ENCODE measurements at places on chromosomes 1 and 21. TPM values are rescaled to one million over a fixed set of nuclear protein-coding genes. Genes with fewer than 3 reads are reported as not detected.

DNA sequence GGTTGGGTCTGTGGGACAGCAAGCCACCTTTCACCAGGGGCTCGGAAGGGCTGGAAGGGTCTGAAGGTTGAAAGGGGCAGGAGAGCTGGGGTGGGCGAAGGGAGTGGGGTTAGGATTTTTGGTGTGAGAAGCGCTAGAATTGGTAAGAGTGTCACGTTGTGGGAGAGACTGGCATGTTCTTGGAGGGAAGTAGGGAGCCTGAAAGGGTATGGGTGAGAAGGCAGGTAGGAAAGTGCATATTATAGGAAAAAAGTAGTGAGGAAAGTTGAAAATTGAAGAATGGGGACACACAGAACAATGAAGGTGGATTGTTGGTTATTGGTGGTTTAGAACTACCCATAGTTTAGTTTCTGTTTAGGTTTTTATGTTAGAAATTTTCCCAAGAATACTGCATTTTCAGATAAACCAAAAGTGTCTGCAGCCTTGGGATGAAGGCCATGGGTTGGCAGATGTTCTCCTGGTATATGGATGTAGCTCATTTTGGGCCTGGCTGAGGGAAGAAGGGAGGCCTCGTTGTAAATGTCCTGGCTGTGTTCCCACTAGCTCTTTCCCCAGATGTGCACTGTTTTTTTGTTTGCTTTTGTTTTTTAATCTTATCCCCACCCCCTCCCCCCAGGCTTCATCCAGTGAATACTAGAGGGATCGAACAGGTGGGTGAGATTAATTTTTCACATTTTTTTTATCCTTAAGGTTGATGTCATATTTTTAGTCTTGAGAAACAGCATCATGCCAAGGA is 1.2 kb downstream of the LRRC42 start:
- peaks cover 25% of the 10 kb centered on the region for H3K4me1 ChIP-seq
- H3K4me3 ChIP-seq, result peak overlapping the region; percentile 87
- H3K27me3 ChIP-seq, result no peaks in the 10 kb centered on the region
- DNase-seq, result no peak
- H3K36me3 ChIP-seq, result peaks cover 9% of the 10 kb centered on the region
- no peak overlapping the region for H3K27ac ChIP-seq

DNA sequence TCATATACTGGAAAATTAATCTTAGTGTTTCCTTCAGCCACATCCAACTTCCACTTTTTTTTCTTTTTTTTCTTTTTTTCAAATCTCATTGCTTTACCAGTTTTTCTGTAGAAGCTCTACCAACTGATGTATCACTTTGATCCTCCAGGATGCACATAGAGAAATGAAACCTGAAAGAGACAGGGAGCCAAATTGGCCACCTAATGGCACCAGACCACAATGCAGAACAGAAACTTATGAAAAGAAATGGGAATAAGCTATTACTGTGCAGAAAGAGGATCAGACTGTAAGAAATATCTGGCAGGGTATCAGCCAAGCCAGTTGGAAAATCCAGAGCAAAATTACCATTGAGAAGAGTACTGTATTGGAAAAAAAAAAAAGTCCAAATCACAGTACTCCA is 1514.2 kb downstream of the MRPL39 start:
- H3K4me1 ChIP-seq, result no peaks in the 10 kb centered on the region
- H3K27me3 ChIP-seq, result no peaks in the 10 kb centered on the region

The APP gene
- 480 TPM for total RNA-seq

DNA sequence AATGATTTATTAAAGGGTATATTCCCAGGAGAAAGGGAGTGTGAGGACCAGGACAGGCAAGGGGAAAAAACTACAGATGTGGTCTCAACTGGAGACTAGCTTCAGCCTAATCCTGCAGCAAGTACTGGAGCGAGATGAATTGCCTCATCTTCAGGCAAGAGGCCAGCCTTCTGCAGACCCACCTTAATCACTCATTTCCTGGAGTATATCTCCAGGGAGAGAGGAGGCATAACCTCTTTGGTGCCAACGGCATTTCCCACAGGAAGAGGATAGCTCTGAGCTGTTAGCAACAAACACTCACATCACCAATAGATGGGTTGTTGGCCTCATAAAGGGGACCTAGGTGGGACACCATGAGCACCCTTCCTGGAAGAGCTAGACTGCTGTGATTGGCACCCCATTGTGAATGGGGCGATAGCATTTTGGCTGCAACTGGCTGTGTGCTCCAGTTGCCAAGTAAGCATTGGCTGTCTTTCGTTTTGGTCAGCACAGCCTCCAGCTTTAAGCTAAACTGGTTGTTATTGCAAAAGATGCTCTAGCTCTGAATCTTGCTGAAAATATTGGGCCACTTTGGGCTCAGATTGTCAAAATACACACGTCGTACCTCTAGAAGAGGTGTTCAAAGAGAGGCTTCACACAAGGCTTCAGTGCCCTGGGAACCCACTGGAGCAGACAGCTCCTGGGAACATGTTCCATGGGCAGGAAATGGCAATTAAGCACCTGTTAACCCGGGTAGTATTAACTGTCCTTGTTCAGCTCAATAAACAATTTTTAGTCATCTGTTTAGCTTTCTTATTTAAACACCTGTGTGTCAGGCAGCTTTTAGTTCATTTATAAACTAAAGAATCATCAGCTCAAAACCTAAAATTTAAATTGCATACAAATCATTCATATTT is 314.8 kb upstream of the C1orf87 start:
- no peak overlapping the region for H3K27ac ChIP-seq
- no peaks in the 10 kb centered on the region for H3K27me3 ChIP-seq
- no peak for DNase-seq
- no peaks in the 10 kb centered on the region for H3K4me1 ChIP-seq

The UMODL1 gene
- 0.49 TPM for total RNA-seq

- H3K4me3 ChIP-seq, result no peak overlapping the region
- no peaks in the 10 kb centered on the region for H3K27me3 ChIP-seq
- DNase-seq, result no peak
- H3K27ac ChIP-seq, result no peak overlapping the region
- H3K36me3 ChIP-seq, result no peaks in the 10 kb centered on the region
- H3K4me1 ChIP-seq, result peaks cover 13% of the 10 kb centered on the region
Measured at GRCh38 chr1:203338335-203339036, 12.4 kb downstream of the FMOD start.

- no peaks in the 10 kb centered on the region for H3K36me3 ChIP-seq
- H3K27me3 ChIP-seq, result no peaks in the 10 kb centered on the region
- no peaks in the 10 kb centered on the region for H3K4me1 ChIP-seq
- no peak overlapping the region for H3K27ac ChIP-seq
- DNase-seq, result no peak
Measured at GRCh38 chr1:232328486-232329102, 301.3 kb downstream of the SIPA1L2 start.

GRCh38 chr21:35779690-35780570 is 280.4 kb downstream of the SETD4 start:
- H3K4me3 ChIP-seq, result no peak overlapping the region
- no peak for DNase-seq
- no peaks in the 10 kb centered on the region for H3K4me1 ChIP-seq
- H3K27me3 ChIP-seq, result no peaks in the 10 kb centered on the region
- H3K27ac ChIP-seq, result no peak overlapping the region

GRCh38 chr1:217562229-217562878 is 68.5 kb downstream of the GPATCH2 start:
- no peaks in the 10 kb centered on the region for H3K27me3 ChIP-seq
- no peak overlapping the region for H3K4me3 ChIP-seq
- H3K27ac ChIP-seq, result no peak overlapping the region
- no peak for DNase-seq
- H3K4me1 ChIP-seq, result no peaks in the 10 kb centered on the region
- no peaks in the 10 kb centered on the region for H3K36me3 ChIP-seq

- no peak overlapping the region for H3K4me3 ChIP-seq
- no peak overlapping the region for H3K27ac ChIP-seq
- no peaks in the 10 kb centered on the region for H3K36me3 ChIP-seq
- no peaks in the 10 kb centered on the region for H3K4me1 ChIP-seq
Measured at GRCh38 chr1:152479792-152480595, 30.6 kb upstream of the LCE5A start.

DNA sequence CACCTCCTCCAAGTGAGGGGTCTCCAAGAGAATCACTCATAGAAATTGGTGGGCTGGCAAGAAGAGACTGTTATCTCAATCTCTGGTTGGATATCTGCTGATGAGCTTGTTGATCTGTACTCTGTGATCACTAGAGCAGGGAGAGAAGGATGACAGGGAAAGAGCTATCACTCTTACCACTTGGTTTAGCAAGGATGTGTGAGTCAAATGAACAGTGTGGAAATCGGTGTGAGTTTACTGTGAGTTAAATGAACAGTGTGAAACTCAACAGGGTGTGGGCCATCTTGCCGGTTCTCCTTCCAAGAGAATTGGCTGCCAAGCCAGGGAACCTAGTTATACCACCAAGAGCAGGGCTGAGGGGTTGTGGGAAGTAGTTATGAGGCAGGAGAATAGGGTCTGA is 33.3 kb upstream of the CD1D start:
- DNase-seq, result no peak
- no peaks in the 10 kb centered on the region for H3K36me3 ChIP-seq
- H3K27ac ChIP-seq, result no peak overlapping the region

DNA sequence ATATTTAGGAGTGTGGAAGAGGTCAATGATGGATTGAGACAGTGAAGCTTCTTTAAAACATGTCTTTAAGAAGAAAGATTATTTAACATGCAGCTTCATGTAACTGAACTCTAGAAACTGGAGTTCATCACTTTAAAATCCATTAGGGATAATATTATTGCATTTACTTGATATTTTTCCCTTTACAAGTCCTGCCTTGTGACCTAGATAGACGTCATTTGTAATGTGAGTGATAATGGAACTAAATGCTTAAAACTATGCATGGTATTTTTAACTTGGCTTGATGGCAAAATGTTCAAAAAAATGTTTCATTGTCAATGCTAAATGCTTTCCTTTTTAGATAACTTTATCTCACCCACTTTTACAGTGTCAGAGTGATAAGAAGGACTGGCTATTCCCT is 723.7 kb downstream of the RWDD3 start:
- DNase-seq, result no peak
- no peak overlapping the region for H3K27ac ChIP-seq
- H3K36me3 ChIP-seq, result no peaks in the 10 kb centered on the region
- no peaks in the 10 kb centered on the region for H3K27me3 ChIP-seq
- no peaks in the 10 kb centered on the region for H3K4me1 ChIP-seq
- H3K4me3 ChIP-seq, result no peak overlapping the region

DNA sequence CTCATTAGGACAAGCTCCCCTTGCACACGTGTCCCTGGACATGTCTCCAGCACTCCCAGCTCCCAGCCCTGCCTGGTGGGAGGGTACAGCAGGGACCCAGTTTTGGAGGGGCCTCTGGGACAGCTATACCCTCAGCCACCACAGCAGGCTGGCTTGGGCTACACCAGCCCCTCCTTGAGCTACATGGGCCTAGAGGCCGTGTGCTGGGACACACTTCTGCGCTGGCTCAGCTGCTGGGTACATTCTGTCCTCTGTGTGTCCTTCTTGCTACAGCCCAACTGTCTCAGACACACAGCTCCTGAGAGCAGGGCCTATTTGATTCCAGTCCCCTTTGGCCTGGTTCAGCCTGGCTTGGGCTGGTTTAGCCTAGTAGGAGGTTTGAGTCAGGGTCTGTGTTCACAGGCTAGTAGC is 26.7 kb downstream of the DMAP1 start:
- H3K4me3 ChIP-seq, result no peak overlapping the region
- no peak for DNase-seq
- H3K36me3 ChIP-seq, result peaks cover 8% of the 10 kb centered on the region
- peaks cover 3% of the 10 kb centered on the region for H3K4me1 ChIP-seq
- peak overlapping the region; percentile 74 for H3K27ac ChIP-seq

- no peak overlapping the region for H3K27ac ChIP-seq
- H3K4me1 ChIP-seq, result no peaks in the 10 kb centered on the region
- H3K4me3 ChIP-seq, result no peak overlapping the region
- no peak for DNase-seq
Measured at GRCh38 chr1:224420106-224420505, 14.5 kb downstream of the WDR26 start.

The OR14A2 gene
- total RNA-seq, result not detected

DNA sequence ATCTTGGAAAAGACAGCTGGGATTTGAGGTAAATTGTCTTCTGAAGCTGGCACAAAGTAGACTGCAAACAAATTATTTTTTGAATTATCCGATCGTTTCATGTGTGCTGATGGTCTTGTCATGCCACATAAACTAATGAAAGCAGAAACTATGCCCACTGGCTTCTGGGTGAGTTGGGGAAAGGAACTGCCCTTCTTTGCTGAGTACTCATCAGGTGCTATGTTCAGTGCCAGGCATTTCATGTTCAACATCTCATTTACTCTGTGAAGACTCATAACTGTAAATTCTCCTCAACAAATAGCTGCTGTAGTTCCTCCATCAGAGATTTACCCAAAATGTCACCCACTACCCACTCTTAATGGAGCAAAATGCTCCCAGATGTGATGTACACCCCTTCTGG is 1.2 kb downstream of the TRIT1 start:
- DNase-seq, result no peak
- no peaks in the 10 kb centered on the region for H3K36me3 ChIP-seq
- H3K4me1 ChIP-seq, result peaks cover 19% of the 10 kb centered on the region
- no peak overlapping the region for H3K27ac ChIP-seq
- peak overlapping the region; percentile 91 for H3K4me3 ChIP-seq
